A549 (cell line): ENCODE measurements at places on chromosomes 2 and 18.
A peak's percentile ranks its signal among the peaks of the same experiment; 100 is the strongest.

DNA sequence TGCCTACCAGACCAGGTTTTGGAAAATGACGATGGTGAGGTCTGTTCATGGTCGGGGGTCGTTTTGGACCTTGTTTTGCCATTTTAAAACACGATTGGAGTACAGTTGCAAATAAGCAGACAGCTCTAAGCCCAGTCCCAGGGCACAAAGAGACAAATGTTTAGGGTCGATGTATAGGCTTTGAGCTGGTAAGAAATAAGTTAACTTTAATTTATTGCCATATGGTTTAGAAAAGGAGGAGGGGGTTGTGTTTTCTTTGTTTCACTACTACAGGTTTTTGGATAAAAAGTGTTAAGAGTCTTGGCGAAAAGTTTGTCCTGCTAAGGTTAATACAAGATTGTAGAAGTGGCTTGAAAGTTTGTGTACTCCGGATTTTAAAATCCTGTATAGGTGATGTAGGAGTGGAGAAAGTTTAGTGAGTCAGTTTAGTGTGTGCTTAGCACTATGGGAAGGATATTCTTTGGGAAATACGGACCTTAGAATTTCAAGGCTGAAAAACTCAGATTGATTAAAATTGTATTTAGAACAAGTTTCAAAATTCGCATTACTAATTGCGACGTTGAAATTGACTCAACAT, 1.3 kb downstream of the KCMF1 start:
- no peak for DNase-seq

DNA sequence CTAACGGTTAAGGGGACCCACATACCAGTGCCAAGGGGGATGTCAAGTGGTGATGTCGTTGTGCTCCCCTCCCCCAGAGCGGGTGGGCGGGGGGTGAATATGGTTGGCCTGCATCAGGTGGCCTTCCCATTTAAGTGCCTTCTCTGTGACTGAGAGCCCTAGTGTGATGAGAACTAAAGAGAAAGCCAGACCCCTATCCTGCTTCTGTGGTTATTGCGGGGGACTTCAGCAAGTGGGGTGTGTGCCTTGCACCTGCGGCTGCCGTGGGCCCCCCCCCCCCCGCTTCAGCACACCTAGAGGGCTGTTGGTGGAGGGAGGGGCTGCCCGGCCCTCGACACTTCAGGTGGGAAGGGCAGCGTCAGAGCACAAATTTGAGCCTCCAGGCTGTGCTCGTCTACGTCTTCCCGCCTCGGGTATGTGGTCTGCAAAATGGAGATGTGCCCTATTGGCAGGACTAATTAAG, 6.1 kb downstream of the CTDSP1 start:
- no peak for DNase-seq

- DNase-seq = no peak
Observed at GRCh38 chr2:112949456-112949855, 28.4 kb upstream of the IL36G start.

GRCh38 chr2:109715313-109715805, 78.7 kb upstream of the RGPD5 start:
- DNase-seq = no peak

DNA sequence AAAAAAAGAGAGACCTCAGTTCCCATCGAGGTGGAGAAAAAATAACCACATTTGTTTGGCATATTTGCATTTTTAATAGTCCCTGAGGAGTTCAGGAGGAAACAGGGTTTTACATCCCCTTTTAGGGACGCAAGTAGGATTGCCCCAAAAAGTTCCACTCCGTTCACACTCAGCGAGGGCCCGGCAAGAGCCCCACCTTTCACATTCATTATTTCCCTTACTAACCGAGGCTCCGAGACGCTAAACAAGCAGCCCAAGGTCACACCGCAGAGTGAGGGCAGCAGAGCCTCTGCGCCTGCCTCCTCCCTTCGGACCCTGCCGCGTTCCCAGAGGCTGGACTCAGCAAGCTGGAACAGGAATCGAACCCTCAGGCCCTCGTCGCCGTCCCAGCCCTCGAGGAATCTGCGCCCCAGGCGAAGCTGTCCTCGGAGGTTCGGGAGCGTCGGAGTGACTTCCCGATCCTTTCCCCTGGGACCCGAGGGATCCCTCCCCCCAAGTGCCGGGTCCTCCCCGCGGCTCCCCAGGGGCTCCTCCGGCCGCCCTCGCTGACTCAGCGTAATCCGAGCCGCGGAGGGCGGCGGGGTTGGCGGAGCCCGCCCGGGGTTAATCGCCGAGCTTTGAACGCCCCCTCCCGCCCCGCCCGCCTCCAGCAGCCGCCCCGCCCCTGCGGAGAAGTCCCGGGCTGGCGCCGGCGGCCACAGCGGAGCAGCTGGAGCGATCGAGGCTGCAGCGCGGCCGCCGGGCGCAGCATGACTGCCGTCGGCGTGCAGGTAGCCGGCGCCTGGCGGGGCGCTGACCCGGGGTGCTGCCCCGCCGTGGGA, at the start of gene TMEM37:
Gene TMEM37, plus strand, starts transcription at position 700 of the 821 bp plus-strand sequence. Its CDS starts 50 bp downstream, at position 750.
- DNase-seq = peak; percentile 58

GRCh38 chr2:232420463-232421188, 14.0 kb downstream of the ALPG start:
- DNase-seq = peak; percentile 29

- no peak for DNase-seq
Observed at GRCh38 chr18:48817021-48817461, 133.7 kb downstream of the SMAD7 start.

- DNase-seq = no peak
Observed at GRCh38 chr2:176234940-176235339, 34.3 kb upstream of the MTX2 start.

DNA sequence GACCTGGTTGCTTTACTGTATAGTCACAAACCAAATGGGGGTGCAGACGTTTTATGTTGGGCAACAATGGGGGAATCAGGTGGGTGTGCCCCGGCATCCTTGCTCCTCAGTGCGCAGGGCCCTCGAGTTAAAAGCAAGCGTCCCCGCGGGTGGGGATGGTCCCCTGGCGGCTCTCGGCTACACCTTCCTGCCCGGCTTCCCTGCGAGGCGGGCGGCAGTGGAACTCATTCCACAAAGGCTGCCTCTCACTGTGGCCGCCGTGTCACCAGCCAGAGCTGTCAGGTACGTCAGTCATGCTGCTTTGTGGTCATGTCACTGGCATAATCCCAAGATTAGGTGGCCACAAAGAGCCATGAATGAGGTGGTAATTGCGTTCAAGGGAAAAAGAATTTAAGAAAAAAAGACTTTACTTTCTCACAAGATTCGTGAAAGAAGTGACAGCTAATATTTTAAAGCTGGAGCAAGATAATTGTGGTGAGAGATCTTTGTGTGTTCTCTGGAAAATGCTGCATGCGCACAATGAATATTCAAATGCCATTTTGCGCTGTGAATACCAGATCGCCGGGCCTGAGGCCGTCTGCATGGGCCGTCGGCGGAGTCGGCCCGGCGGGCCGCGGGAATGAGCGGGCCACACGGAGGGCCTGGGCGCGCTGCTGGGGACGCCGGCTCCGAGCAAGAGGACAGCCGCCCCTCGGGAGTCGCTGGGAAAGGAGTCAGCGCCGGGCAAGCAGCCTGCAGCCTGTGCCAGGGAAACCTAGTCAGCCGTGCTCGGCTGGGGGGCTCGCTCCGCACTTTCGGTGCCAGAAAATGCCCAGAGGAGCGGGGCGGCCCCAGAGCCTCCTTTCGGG, 82.3 kb upstream of the LDLRAD4 start:
- DNase-seq = no peak

GRCh38 chr2:239549711-239550255, 149.0 kb upstream of the HDAC4 start:
- DNase-seq = no peak

DNA sequence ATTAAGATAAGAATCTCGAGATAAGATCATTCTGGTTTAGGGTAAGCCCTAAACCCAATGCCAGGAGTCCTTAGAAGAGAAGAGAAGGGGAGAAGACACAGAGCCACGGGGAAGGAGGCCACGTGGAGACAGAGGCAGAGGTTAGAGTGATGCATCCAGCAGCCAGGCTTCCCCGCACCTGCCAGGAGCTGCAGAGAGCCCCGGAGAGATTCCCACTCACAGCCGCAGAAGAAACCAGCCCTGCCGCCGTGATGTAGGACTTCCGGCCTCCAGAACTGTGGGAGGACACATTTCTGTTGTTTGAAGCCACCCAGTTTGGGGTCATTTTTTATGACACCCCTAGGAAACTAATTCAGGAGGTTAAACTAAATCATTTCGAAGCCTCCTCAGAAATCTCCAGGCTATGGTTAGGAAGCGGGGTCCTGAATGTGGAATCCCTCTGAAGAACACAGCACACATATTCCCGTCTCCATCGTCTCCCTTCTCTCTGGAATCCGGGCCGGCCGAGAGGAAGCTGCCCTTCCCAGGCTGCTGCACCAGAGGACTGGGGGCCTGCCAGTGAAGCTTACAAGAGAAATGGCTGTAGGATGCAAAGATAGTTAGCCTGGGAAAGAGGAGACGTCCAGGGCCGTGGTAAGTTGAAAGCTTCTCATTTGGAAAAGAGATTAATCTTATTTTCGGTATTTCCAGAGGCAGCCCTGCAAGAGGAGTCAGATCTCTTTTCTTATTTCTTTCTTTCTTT, 156.6 kb downstream of the TWIST2 start:
- no peak for DNase-seq

DNA sequence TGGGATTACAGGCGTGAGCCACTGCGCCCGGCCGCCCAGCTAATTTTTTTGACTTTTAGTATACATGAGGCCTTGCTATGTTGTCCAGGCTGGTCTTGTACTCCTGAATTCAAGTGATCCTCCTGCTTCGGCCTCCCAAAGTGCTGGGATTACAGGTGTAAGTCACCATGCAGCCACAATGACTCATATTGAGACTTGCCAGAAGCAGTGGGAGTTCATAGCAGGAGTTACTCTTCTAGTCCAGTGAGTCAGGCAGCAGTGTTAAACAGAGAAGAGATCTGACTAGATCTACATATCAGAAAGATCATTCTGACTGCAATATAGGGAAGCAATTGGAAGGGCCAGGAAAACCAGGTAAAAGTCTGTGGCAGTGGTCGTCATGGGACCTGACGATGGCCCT, 1.5 kb upstream of the FLACC1 start:
- DNase-seq = peak; percentile 15

DNA sequence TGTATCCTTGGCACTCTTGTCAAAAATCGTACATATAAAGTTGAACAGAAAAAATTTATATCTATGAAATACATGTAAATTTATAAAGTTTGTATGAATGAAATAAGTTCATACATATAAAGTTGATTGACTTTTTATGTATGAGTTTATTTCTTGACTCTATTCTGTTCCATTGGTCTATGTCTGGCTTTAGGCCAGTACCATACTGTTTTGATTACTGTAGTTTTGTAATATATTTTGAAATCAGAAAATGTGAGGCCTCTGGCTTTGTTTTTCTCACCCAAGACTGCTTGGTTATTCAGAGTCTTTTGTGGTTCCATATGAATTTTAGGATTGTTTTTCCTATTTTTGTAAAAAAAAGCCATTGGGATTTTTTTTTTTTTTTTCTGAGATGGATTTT, 41.8 kb upstream of the SP9 start:
- DNase-seq = no peak

DNA sequence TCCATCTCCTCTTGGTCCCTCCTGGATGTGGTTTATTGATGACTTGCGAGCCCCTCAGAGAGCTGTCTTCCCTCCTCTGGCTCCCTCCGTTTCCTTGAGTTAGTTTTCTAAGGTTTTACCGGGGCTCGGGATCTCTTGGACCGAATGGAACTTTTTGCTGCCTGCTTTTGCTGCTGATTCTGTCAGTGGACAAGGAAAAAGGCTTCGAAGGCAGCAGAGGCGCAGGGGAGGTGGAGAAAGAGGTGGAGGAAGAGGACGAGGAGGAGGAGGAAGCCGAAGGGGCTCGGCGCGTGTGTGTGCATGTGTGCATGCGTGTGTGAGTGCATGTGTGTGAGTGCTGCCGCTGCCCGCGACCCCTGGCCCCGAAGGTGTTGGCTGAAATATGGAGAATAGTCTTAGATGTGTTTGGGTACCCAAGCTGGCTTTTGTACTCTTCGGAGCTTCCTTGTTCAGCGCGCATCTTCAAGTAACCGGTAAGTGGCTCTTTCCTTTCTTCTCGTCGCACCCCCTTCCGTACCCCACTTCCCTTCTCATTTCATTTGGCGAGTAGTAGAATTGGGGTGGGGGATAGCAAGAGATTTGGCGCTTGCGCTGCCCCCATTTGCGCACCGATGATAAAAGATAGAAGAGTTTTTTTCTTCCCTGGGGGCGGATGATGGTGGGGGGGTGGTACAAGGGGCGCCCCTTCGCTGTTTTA, 557 bp downstream of the DCC start:
- no peak for DNase-seq

DNA sequence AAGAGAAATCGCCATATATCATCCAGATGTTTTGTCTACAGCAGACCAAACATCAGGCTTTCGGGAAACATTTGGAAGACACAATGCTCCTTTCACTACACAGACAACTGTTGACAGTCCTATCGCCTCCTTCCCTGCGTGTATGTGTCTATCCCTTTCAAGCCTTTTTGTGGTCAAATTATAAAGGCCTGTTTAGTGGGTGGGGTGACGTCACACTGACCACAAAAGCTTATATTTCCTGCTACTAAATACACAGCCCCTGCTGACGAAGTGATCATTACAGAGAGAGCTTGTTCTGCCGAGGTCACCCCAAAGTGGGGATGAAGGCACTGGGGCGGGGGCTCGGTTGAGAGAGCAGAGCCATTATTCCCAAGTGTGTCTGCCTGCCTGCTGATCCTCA, 302.7 kb upstream of the TNP1 start:
- DNase-seq = no peak

DNA sequence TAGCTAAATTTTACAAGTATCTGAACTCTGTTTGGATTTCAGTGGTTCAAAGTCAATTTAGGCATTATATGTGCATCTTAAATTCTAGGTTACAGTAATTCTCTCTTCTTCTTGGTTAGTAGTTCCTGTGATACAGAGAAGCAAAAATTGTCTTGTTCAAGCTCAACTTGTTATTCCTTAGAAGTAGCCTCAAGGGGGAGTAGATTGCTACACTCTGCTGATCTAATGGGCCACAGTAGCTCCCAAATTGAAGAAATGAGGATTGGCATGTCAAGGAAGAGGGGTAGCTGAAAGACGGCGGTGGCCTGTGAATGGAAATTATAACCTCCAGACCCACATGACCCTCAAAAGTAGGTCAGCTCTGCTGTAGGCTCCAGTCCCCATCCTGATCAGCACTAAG, 334.7 kb downstream of the HRH4 start:
- no peak for DNase-seq

- no peak for DNase-seq
Observed at GRCh38 chr2:37843556-37843955, 81.5 kb upstream of the RMDN2 start.

- DNase-seq = no peak
Observed at GRCh38 chr2:197677483-197677882, 2.1 kb upstream of the RFTN2 start.

- no peak for DNase-seq
Observed at GRCh38 chr2:85250045-85250444, 77.7 kb downstream of the TGOLN2 start.

GRCh38 chr2:27347641-27348040, 8.9 kb downstream of the GTF3C2 start:
- no peak for DNase-seq

DNA sequence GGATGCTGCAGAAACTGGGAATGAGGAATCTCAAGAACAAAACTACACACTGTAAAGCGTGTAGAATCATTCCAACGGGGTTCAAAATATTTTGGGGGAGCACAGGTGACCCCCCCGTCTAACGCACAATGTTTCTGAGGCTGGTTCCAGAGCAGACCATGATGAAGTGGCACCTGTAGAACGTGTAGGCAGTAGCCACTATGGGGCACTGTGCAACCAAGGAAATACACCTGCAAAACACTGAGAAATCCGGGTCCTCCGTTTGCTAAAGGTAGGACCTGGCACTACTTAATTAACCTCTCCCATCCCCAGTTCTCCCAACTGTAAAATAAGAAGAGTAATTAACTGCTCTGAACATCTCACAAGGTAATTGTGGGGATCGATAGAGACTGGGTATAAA, 22.6 kb downstream of the ST6GAL2 start:
- DNase-seq = no peak
